ENCODE measurements at places on chromosomes 16 and 17.

DNA sequence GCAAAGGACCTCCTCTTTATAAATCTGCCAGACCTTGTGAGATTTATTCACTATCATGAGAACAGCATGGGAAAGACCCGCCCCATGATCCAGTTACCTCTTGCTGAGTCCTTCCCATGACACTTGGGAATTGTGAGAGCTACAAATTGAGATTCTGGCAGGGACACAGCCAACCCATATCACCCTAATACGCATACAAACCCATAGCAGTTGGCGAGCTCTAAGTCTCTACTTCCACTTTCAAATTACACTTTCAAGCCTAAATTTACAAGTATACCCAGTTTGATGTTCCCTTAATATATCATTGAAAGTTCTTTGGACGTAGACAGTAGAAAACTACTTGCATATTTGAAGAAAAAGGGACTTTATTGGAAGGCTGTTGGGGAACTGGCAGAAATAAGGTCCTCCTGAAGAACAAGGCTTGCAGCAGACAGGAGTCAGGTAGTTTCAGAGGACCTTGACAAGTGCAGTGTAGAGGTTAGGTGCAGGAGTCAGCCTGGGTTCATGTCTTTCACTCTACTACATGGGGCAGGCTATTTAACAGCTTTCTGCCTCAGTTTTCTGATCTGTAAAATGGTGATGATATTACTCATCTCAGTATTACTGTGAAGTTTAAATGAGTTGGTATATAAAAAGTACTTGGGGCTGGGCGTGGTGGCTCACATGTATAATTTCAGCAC, 107.9 kb upstream of the EEF2KMT start:
- no peak for DNase-seq

DNA sequence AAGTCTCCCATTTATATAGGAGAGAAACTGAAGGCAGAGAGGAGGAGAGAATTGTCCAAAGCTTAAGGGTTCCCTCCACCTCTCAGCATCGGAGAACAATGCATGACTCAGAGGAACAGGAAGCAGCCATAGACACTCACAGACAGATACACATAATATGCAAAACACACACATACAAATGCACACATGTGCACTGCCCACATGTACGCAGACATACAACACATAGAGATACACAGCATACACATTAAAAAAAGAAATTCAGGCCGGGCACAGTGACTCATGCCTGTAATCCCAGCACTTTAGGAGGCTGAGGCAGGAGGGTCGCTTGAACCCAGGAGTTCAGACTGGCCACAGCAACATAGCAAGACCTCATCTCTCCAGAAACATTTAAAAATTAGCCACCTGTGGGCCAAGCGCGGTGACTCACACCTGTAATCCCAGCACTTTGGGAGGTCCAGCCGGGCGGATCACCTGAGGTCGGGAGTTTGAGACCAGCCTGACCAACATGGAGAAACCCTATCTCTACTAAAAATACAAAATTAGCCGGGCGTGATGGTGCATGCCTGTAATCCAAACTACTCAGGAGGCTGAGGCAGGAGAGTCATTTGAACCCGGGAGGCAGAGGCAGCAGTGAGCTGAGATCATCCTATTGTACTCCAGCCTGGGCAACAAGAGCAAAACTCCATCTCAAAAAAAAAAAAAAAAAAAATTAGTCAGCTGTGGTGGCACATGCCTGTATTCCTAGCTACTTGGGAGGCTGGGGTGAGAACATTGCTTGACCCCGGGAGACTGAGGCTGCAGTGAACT, 11.3 kb downstream of the ERAL1 start:
- peak; percentile 33 for DNase-seq

DNA sequence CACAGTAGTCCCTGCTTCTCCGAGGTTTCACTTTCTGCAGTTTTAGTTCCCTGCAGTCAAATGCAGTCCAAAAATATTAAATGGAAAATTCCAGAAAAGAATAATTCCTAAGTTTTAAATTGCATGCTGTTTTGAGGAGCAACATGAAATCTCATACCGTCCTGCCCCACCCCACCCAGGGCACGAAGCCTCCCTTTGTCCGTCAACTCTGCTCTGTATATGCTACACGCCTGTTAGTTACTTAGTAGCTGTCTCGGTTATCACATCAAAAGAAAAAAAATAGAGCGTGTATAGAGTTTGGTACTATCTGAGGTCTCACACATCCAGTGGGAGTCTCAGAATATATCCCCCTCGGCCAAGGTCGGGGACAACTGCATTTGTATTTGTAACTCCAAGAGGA, 129.4 kb upstream of the NOL11 start:
- no peak for DNase-seq

DNA sequence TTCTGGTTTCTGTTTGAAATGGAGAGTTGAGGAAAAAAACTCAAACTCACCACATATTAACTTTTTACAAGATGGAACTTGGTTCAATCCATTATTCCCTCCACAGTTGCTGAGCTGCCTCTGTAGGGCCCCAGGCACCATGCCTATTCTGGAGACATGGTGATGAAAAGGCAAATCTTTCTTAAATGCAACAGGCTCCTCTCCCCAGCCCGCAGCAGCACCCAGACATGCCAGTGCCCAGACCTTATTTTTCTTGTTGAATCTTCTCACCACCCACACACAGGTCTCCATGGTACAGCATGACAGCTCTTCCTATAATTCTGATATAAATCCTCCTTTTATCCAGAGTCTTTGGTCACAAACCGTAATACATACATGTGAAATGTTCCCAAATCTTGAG, 7.6 kb downstream of the CYTH1 start:
- no peak for DNase-seq

DNA sequence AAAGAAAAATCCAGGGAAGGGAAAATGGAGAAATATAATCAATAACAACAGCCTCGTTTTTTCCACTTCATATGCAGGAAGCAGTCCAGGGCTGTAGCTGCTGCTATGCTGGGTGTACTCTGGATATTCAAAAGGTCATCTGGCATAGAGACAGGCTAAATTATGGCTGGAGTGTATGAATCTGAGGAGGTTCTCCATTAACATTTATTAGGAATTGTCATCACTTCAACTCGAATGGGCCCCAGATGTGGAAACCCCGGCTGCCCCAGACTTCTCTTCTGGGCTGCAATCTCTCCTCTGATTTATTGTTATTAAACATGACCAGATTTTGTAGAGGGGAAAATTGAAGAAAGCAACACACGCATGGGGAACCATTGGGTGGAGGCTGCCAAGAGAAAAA, 33.5 kb upstream of the SKAP1 start:
- DNase-seq = peak; percentile 25

- no peak for DNase-seq
Measured at GRCh38 chr16:86635176-86635876, 57.0 kb downstream of the FOXL1 start.

DNA sequence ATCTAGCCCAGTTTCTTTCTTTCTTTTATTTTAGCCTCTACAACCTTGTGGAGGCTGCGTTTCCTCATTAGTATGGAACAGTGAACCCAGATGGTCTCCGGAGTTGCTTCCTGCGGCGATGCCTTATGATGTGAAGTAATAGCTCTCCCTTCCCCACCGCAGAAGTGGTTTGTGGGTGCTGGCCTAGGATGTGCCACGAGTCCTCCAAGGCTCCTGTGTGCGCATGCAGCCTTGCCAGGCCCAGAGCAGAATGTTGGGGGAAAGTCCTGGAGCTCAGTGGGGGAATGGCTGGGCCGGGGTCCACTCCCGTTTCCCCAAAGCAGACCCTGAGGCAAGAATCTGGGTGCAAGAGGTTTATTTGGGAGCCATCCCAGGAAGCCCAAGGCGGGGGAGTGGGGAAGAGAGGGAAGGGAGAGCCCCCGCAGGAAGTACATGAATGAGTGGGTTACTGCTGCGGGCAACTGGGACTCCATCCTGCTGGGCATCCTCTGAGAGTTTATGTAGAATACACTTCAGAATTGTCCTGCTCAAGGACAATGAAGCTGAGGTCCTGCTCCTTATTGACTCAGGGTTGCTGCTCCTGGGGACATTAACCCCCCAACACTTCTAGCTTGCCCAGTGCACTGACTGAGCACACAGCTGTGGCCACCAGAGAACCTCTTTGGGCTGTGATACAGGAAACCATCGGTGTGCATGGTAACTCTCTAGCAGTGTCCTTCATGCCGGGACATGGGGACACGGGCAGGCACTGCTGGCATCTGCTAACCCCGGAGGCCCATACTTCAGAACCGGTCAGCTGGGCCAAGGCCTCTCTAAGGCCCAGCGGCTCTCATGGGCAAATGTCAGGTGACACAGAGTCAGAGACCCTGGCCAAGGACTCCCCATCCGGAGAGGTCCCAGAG, 3.7 kb upstream of the HCRT start:
- DNase-seq = no peak

GRCh38 chr17:80856863-80857755, 134.5 kb upstream of the CHMP6 start:
- DNase-seq = no peak

DNA sequence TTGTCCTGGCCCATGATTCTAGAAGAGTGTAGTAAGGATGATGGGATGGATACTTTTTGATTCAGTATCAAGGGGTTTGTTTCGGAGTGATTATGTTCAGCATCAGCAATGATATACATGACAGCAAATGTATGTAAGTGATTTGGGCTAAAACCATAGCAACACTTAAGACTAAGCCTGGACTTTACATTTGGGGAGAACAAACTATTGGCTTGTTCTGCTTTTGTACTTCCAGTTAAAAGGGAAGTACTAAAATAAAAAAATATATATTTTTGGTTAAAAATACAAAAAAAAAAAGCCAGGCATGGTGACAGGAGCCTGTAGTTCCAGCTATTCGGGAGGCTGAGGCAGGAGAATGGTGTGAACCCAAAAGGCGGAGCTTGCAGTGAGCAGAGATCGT, 20.5 kb upstream of the DHX8 start:
- DNase-seq = no peak

- DNase-seq = no peak
Measured at GRCh38 chr17:5044630-5045029, 9.4 kb upstream of the SLC52A1 start.

- DNase-seq = peak; percentile 44
Measured at GRCh38 chr17:80446645-80447405, 29.6 kb downstream of the NPTX1 start.

- no peak for DNase-seq
Measured at GRCh38 chr17:4357671-4358070, 8.8 kb downstream of the UBE2G1 start.

GRCh38 chr17:31398381-31399311, 7.2 kb downstream of the RAB11FIP4 start:
- DNase-seq = peak; percentile 7

- DNase-seq = no peak
Measured at GRCh38 chr16:9060225-9060624, 31.2 kb upstream of the HAPSTR1 start.

DNA sequence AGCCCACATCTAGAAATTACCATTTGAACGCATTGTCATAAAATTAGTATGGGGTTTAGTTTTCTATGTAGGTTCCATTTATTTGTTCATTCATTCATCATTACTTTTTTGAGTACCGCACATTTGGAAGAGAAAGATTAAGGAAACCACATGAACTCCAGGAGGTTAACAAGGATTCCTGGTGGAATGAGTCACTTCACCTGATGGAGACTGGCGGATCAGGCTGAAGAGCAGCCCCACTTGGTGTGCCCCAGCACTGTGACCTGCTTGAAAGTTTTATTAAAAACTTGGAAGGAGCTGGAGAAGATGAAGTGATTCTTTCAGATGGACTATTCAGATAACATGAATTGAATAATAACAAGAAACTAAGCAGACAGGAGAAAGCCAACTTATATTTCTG, 293.6 kb upstream of the CDH11 start:
- DNase-seq = no peak

DNA sequence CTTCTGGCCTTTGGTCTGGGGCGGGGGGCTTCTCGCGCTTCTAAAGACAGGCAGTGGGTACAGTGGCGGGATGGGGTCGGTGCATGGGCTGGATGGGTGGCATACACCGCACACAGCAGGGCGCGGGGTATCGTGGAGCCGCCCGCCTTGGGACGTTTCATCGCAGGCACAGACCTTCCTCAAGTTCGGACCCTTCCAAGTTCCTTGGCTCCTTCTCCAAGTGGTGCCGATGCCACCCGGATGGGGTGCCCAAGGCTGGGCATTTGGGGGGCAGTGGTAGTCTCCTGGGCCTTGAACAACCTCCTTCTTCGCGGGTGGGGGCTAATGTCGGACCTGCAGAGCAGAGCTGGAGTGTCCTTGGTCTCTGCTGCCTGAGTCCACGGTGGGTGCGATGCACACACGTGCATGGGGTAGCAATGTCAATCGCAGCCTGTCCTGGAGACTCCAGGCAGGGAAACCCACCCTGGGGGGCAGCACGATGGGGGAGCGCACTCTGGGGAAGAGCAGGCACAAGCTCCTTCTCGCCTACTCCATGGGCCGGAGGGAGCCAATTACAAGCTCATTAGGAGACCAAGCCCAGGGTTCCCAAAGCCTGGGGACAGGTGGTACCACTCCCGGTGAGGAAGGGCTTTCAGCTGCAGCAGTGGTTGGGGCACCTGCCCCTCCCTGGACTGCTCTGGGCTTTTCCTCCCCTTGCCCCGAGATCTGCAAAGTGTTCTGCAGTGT, 686 bp upstream of the MTSS2 start:
- DNase-seq = no peak

GRCh38 chr16:66326991-66327513, 39.4 kb upstream of the CDH5 start:
- DNase-seq = no peak

- no peak for DNase-seq
Measured at GRCh38 chr17:67246653-67247415, 1.8 kb upstream of the HELZ start.

- DNase-seq = no peak
Measured at GRCh38 chr17:66602659-66603384, 232.1 kb upstream of the CACNG5 start.

DNA sequence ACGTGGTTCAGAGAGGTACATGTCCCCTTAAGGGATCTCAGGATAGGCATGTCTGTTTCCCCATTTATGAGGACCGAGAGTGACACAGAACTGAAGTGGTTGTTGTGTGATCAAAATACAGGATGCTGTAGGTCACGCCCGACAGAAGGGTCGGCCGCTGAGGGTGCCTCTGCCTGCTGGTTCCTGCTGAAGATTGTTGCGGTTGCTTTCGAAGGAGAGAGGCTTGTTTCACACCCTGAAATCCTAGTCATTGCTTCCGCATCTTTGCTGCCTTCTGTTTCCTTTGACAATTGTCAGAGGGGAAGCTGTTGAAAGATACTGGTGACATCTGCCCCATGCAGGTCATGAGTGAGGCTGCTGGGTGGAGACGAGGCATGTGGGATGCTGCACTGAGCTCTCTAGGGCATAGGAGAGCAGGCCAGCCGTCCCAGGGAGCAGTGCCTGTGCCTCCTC, 3.8 kb upstream of the NAT9 start:
- DNase-seq = no peak

DNA sequence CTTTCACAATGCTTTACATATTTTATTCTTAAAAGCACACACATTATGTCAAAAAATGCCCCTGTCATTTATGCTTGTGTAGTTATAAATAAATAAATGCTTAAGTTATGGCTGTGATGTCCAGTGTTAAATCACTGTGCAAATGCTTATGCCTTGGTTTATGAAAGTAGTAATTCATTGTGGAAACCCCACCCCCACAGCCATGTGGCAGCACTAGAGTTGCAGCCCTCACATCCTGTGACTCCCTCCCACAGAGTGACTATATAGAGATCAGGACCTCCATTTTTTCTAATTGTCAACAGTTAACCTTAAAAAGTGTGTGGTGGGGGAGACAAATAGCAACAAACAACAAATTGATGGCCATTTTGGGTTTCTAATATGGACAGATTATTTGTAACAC, 2.4 kb downstream of the SKAP1 start:
- no peak for DNase-seq

All from AG20443 (cell line).